Activated naive CD4-positive, alpha-beta T cell treated with anti-CD3 and anti-CD28 coated beads, Interleukin-2, amount 10 ng/mL, durations not matched to agents 7 days and 5 days (primary cell): ENCODE measurements at places on chromosomes 7 and 10.

GRCh38 chr10:93806903-93807302 is 49.2 kb downstream of the LGI1 start:
- peaks cover 15% of the 10 kb centered on the region for H3K27me3 ChIP-seq
- no peaks in the 10 kb centered on the region for H3K36me3 ChIP-seq
- no peaks in the 10 kb centered on the region for H3K4me1 ChIP-seq
- DNase-seq: no peak
- no peak overlapping the region for H3K27ac ChIP-seq

DNA sequence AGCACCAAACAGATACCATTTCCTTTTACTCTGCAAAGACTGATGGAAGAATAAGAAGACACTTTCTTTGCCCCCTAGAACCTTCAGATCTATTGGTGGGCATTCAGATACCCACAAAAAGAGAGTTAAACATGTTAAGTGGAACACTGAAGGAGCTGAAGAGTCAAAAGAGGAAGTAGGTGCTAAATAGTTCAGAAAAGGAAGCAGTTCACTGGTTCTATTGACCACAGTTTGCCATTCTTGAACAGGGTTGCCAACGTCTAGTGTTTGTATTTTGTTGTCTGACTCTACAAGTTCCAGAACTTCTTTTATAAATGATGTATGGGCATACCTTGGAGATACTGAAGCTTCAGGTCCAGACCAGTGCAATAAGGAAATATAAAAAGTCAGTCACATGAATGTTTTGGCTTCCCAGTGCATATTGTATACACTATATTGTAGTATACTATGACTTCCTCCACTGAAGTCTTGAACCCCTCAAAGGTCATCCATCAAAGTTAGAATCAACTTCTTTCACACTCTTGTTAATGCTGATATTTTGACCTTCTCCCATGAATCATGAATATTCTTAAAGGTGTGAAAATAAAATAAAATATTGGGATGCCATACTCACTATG is 47.5 kb upstream of the AGR3 start:
- H3K27me3 ChIP-seq: no peaks in the 10 kb centered on the region
- DNase-seq: no peak
- H3K4me1 ChIP-seq: peaks cover 71% of the 10 kb centered on the region
- no peak overlapping the region for H3K4me3 ChIP-seq
- H3K27ac ChIP-seq: peak overlapping the region; percentile 21
- peaks cover 11% of the 10 kb centered on the region for H3K36me3 ChIP-seq

DNA sequence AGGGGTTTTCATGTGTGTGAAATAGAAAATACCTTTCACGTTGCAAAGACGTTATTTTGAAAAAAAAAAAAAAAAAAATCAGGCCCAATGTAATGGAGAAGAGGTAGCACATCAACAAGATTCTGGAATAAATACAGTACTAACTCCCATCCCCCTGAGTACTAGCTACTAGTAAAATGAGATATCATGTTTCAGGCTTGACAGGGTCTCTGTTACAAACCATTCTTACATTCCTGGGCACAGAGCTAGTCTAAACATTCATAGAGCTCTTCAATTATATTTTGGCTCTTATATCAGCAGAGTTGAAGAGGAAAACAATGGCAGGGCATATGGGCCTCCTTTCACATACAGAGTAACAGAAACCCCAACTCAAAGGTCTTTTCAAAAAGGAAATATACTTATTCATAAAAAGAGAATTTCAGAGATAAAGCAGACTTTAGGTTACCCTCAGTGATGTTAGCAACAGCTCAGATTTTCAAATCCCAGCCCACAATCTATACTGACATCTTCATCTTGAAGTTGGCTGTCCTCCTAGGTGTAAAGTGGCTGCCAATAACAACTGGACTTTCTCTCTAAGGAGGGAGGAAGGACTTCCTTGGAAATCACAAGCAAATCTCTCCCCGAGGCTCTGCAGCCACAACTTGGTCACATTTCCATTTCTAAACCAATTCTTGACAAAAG is 18.6 kb downstream of the C7orf33 start:
- peaks cover 2% of the 10 kb centered on the region for H3K36me3 ChIP-seq
- H3K27me3 ChIP-seq: peaks cover 51% of the 10 kb centered on the region

GRCh38 chr7:37209195-37209594 is 239.5 kb downstream of the ELMO1 start:
- no peak for DNase-seq
- no peak overlapping the region for H3K27ac ChIP-seq
- H3K4me3 ChIP-seq: no peak overlapping the region
- H3K36me3 ChIP-seq: peaks cover 52% of the 10 kb centered on the region
- no peaks in the 10 kb centered on the region for H3K27me3 ChIP-seq

GRCh38 chr10:14253079-14253478 is 77.6 kb downstream of the FRMD4A start:
- peaks cover 11% of the 10 kb centered on the region for H3K27me3 ChIP-seq
- no peak overlapping the region for H3K4me3 ChIP-seq
- DNase-seq: no peak
- H3K27ac ChIP-seq: no peak overlapping the region
- H3K4me1 ChIP-seq: no peaks in the 10 kb centered on the region
- no peaks in the 10 kb centered on the region for H3K36me3 ChIP-seq

DNA sequence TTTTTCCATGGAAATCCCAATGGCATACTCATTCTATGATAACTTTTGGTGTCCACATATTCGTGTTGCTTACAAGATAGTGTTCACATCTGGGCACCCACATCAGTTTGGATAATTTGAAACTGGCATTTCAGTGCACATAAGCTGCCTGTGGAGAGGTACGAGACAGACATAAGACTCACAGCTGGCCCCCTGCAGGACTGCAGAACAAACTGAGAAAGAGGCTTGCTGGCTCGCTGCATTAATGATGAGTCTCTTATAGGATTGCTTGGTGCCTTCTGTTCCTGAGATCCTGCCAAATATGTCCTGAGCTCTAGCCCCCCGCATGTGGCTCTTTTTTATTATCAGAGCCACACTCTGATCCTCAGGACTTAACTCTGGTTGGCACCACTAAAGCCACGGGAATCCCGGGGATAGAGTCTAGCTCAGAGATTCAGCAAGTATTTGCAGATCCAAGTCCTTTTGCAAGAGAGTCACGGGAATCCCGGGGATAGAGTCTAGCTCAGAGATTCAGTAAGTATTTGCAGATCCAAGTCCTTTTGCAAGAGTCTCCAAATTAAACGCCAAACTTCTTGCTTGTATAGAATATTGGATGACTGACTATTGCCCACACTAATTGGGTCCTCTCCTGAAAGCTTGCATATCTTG is 34.0 kb upstream of the JCAD start:
- no peak for DNase-seq
- no peaks in the 10 kb centered on the region for H3K36me3 ChIP-seq
- H3K27ac ChIP-seq: no peak overlapping the region
- no peak overlapping the region for H3K4me3 ChIP-seq

DNA sequence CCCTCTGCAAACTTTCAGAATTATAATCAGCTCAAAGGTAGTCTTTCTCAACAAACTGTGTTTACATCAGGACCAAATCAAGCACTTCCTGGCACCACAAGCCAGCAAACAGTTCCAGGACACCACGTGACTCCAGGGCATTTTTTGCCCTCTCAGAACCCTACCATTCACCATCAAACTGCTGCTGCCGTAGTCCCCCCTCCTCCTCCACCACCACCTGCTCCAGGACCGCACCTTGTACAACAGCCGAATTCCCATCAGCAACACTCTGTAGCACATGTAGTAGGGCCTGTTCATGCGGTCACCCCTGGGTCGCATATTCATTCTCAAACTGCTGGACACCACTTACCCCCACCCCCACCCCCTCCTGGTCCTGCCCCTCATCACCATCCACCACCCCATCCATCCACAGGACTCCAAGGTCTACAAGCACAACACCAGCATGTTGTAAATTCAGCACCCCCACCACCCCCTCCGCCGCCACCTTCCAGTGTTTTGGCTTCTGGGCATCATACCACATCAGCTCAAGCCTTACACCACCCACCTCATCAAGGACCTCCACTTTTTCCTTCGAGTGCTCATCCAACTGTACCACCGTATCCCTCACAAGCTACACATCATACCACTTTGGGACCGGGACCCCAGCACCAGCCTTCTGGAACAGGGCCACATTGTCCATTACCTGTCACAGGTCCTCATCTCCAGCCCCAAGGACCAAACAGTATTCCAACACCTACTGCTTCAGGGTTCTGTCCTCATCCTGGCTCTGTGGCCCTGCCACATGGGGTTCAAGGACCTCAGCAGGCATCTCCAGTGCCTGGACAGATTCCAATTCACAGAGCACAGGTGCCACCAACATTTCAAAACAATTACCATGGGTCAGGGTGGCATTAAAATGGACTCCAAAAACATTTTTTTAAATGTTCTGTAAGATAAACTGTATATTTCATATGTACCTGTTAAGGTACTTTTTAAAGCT is 98.7 kb downstream of the KMT2E start:
- peaks cover 67% of the 10 kb centered on the region for H3K36me3 ChIP-seq
- no peak overlapping the region for H3K4me3 ChIP-seq
- H3K27me3 ChIP-seq: no peaks in the 10 kb centered on the region
- H3K27ac ChIP-seq: peak overlapping the region; percentile 75

GRCh38 chr7:143882604-143883078 is 19.3 kb downstream of the TCAF1 start:
- DNase-seq: no peak
- H3K27ac ChIP-seq: no peak overlapping the region
- peaks cover 2% of the 10 kb centered on the region for H3K36me3 ChIP-seq
- peaks cover 60% of the 10 kb centered on the region for H3K27me3 ChIP-seq

- H3K27me3 ChIP-seq: no peaks in the 10 kb centered on the region
- no peak for DNase-seq
- H3K4me3 ChIP-seq: peak overlapping the region; percentile 14
- H3K36me3 ChIP-seq: no peaks in the 10 kb centered on the region
- peak overlapping the region; percentile 77 for H3K27ac ChIP-seq
These were observed 9.4 kb downstream of the ASB13 start for GRCh38 chr10:5656737-5657579.

DNA sequence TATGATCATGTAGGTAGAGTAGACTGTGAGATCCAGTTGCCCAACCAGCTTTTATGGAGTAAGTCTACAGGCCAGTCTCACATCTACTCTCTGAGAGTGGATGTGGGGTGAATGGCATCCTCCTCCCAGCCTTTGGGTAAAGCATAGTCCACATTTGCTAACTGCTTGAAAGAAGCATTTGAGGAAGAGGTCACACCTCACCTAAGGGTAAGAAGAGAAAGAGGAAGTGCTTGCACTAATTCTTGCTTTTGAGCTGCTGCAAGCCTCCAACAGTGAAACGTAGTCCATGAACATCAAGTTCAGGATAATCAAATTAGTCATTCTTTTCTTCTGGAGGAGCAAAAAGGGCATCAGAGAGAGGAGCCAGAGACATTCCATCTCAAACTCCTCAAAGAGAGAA is 93.9 kb upstream of the AGR3 start:
- peaks cover 7% of the 10 kb centered on the region for H3K4me1 ChIP-seq
- no peak overlapping the region for H3K27ac ChIP-seq
- no peak overlapping the region for H3K4me3 ChIP-seq
- DNase-seq: peak; percentile 22
